ENCODE measurements at places on chromosomes 6 and 20. TPM values are rescaled to one million over a fixed set of nuclear protein-coding genes. Genes with fewer than 3 reads are reported as not detected.
A peak's percentile ranks its signal among the peaks of the same experiment; 100 is the strongest.

GRCh38 chr6:52361945-52362442 is at the start of gene PAQR8:
Gene PAQR8 (plus strand): TSS chr6:52362151. CDS start chr6:52403214, 41,063 bp downstream.
- peak; percentile 25 for DNase-seq

DNA sequence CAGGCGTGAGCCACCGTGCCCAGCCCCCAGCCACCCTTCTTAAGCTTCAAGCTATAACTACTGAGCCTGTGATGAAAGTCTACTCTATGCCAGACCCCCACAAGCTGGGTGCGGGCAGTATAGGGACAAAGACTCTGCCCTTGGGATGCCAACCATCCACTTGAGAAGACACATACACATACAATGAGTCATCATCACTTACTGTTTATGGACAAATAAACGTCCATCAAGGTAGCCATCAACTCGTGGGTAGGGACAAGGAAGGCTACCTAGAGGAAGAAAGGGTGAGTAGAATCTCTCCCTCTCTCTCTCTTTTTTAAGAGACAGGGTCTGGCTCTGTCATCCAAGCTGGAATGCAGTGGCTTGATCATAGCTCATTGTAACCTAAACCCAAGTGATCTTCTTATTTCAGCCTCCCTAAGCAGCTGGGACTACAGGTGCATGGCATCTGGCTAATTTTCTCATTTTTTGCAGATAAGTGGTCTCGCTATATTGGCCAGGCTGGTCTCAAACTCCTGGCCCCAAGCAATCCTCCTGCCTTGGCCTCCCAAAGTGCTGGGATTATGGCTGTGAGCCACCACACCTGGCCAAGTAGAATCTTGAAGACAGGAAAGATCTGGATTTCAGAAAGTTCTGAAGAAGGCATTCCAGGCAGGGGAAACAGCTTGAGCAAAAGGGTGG is 2.6 kb upstream of the TP53INP2 start:
- DNase-seq: no peak

RAD21L1 gene
- 0.36 TPM for total RNA-seq

SCRT2 gene
- not detected for total RNA-seq

GRCh38 chr20:61437280-61438206 is 185.5 kb downstream of the CDH4 start:
- DNase-seq: no peak

DNA sequence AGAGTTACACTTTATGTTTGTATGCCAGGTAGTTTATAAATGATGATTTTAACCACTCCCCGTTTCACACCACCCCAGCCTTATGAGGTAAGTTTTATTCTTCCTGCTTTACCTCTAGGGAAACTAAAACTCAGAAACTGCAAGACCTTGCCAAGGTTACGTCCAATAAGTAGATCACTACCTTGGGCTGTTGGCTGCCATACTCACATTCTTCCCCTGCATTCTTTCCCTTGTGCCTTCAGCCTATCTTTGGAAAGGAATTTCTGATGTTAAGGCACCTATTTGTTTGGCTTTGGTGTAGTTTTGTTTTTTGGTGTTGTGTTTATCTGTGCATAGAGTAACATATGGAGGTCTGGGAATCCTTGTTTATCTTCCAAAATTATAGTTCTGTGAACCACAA is 122.1 kb downstream of the UST start:
- DNase-seq: no peak

DNA sequence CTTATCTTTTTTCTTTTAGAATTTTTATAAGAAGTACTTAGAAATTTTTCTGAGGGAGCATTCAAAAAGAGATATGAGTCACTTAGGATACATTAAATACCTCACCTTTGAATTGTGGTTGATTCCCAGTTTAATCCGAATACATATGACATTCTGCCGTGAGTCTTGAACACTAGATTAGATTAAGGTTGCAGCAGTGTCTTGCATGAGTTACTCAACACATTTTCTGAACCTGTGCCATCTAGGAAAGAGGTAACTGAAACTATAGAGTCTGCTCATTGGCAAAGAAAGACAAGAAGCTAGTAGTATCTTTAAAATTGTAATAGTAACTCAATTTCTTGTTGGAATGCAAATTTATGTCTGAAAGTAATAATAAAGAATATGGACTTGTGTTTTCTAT is 14.9 kb downstream of the PEX3 start:
- no peak for DNase-seq

SNAP25 gene
- total RNA-seq: not detected

DNA sequence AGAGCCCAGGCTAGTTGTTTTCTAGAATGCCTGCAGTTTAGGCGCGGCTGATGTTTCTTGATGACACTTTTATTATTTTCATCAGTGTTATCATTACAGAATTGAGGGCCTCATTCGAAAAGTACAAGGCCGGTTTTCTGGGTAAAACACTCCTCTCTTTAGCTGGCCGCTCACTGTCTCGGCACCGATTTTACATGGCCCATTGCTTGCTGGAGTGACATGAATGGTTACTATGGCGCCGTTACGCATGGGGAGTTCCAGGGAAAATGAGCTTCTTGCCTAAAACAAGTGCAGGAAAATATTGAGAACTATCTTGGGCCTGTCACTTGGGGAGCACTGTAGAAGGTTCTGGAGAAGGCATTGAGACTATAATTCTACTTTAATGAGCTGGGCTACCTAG is 317.8 kb downstream of the CDH4 start:
- no peak for DNase-seq

DNA sequence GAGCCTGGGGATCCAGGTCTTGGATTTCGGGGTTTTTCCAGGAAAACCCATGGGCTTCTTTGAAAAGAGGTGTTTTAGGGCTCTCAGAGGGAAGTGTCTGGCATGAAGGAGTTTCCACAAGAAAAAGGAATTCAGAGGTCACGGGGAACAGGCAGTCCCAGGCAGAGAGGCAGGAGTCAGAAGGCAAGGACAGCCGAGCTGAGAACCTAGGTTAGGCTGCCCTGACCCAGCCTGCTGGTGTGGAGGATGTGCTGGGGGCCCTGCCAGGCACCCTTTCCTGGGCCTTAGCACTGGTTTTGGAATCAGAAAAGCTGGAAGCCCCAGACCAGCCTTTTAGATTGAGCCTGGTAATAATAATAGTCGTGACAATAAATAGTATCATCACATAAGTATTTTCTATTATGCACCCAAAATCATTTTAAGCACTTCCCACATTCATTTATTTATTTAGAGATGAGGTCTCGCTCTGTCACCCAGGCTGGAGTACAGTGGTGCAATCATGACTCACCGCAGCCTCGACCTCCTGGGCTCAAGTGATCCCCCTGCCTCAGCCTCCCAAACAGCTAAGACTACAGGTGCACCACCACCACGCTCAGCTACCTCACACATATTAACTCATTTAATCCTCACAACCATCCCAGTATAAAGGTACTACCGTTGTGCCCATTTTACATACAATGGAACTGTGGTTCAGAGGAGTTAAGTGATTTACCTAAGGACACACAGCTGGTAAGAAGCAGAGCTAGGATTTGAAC is 19.9 kb downstream of the TGM2 start:
- peak; percentile 52 for DNase-seq

DNA sequence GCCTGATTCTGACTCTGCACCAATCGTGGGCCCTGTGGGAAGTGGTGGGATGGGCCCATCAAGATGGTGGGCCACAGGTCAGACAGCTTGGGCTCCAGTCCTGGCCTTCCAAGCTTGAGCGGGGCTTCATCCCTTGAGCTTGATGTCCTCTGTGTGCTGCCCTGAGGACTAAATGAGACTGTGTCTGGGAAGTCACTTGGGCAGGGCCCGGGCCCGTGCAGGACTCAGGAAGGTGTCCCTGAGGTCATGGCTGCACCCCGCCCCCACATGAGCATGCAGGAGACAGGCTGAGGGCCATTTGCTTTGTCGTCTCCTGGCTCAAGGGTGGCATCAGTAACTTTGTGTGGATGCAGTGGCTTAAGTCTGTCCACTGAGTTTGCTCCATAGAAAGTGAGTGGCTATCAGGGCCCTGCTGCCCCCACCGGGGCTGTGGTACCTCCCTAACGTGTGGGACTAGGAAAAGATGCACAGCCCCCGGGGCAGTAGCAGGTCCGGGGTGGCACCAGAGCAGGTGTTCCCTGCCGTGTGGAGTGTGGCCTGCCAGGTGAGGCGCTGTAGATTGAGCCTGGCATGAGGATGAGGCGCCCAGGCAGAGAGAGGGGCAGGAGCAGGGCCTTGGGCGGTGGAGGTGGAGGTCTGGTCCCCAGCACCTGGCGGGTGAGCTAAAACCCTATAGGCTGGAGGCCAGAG is 298.6 kb downstream of the TAF4 start:
- no peak for DNase-seq

TSBP1 gene
- total RNA-seq: not detected

DNA sequence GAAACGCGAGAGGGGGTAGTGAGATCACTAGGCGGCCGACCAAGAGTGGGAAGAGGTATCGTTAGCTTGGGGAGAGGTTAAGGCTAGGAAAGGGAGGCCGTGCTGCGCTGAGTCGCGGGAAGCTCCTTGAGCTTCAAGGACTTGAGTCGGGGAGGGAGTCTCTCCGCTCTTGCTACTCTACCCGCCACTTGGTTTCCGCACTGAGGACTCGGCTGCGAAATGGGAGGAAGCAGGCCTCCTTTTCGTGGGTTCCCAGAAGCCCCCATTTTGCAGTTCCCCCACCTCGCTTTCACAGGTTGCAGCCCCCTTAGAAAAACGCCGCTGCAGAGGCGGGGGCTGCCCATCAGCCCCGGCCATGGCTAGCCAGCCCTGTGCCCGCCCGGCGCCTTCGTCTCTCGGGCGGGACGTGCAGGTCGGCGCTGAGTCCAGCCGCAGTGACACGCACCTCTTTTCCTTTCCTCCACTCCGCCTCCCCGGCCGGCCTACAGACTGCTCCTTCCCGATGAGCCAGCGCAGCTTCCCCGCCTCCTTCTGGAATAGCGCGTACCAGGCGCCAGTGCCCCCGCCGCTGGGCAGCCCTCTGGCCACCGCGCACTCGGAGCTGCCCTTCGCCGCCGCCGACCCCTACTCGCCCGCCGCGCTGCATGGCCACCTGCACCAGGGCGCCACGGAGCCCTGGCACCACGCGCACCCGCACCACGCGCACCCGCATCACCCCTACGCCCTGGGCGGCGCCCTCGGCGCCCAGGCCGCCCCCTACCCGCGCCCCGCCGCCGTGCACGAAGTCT is 4.9 kb downstream of the VGLL2 start:
- no peak for DNase-seq

DNA sequence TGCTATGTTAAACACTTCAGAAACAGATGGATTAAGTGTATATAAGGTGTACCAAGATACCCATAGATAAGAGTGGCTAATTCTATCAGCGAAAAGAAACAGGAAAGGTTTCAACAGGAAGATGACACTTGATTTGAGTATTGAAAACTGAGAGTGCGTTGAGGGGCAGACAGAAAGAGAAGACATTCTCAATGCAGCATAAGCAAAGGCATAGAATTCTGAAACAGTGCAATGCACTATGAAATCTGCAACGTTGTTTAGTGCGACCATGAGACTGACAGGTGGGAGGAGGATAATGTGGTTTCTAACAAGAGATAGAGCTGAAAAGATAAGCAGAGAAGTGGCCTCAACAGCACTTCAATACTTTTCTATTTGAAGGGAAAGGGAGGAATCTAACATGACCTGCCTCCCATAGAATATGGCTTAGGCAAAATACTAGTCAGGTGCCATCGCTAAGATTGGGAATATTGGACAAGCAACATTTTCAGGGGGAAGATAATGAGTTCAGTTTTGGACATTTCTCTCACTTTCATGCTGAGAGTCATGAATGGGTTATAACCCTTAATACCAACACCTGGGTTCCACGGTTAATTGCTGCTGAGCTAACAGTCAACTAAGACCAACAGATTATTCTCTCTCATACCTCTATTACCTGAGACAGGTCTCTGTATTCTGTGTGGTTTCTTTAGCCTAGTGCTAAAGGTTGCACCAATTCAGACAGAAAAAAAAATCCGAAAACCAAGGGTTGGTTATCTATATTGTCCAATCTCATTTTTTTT is 312.9 kb upstream of the ARID1B start:
- DNase-seq: no peak

GRCh38 chr6:127090051-127090450 is 28.4 kb upstream of the RSPO3 start:
- DNase-seq: no peak

AIF1 gene
- not detected for total RNA-seq

MAP7 gene
- total RNA-seq: 0.60 TPM

- peak; percentile 46 for DNase-seq
Measured at GRCh38 chr6:153038378-153039057, 36.0 kb upstream of the MTRF1L start.

- no peak for DNase-seq
Measured at GRCh38 chr6:63306420-63306819, 13.4 kb downstream of the LGSN start.

ATRN gene
- total RNA-seq: 30.0 TPM

C6orf47 gene
- 14.9 TPM for total RNA-seq

GRCh38 chr6:74603322-74604076 is 602.4 kb downstream of the COL12A1 start:
- peak; percentile 17 for DNase-seq

DNA sequence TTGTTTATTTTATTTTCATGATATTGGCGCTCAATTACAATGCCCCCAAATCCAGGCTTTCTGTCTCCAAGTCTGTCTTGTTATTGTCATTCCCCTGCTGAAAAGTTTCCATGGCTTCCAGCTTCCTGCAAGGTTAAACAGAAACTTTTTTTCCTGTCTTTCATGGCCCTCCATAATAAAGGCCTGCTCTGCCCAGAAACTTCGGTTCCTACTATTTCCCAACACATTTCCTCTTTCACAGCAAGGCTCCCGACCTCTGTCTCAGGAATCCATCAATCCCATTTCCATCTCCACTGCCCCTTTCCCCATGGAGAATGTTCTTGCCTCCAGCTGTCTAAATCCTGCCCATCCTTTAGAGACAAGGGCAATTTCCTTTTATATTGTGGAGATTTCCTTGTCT is 365.2 kb upstream of the JARID2 start:
- DNase-seq: no peak
